EL (cell line): ENCODE measurements at places on chromosomes 3 and 15.
A peak's percentile ranks its signal among the peaks of the same experiment; 100 is the strongest.

- DNase-seq: no peak
Measured at GRCh38 chr3:176988795-176989194, 208.5 kb downstream of the TBL1XR1 start.

DNA sequence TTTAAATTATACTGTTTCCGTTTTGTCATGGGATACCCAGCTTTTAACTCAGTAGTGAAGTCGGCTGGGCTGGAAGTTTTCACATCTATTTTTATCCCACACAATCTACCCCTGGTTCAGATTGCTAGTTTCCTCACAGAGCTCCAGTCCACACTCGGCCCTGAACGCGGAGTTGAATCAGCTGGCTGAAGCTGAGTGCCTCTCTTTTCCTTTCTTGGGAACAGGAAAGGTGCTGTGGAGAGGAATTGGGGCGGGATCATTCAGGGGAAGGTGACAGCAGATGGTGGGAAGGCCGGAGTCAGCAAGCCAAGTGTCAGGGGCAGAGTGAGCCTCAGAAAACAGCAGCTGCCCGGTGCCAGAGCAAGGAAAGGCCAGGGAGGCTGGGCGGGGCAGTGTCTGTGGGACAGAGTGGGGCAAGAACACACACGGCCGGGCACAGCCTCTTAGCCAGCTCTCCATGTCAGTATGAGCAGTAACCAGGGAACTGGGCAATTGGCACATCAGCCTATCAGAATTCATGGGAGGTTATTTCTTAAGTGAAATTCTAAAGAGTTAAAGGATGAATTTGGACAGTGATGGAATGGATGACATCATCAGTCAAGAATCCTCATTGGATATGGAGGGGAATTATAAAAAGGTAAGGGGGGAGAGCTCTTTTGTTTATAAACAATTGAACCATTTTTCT lies 135.7 kb upstream of the IL12A start:
- peak; percentile 83 for DNase-seq

- DNase-seq: no peak
Measured at GRCh38 chr3:177483182-177483967, 286.1 kb upstream of the TBL1XR1 start.

DNA sequence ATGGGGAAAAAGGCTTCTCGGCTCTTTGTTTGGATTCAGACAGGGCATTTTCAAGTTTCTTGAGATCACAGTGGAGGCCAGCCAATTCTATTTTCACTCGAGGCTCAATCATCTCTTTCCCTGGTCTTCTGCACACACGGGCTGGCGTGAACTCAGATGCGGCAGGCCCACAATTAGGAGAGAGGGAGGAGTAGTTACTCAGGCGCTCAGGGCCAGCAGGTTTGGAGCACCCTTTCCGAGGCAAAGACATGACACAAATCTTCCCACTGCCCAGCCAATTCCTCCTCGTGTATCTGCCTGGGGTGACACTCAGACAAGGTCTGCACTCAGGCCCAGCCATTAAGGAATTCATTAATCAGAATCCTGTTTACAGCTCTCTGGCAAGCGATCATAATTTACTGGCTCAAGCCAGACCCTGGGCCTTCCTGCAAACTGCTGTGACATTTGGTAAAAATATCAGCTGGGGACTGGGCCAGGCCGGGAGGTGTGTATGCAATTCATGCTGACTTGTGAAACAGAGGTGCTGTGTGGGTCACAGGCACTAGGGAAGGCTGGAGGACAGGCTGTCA lies 68.1 kb upstream of the TLE3 start:
- DNase-seq: no peak

- no peak for DNase-seq
Measured at GRCh38 chr3:180332608-180333007, 269.4 kb upstream of the TTC14 start.

GRCh38 chr3:66297260-66297873 lies 76.6 kb downstream of the SLC25A26 start:
- DNase-seq: no peak

DNA sequence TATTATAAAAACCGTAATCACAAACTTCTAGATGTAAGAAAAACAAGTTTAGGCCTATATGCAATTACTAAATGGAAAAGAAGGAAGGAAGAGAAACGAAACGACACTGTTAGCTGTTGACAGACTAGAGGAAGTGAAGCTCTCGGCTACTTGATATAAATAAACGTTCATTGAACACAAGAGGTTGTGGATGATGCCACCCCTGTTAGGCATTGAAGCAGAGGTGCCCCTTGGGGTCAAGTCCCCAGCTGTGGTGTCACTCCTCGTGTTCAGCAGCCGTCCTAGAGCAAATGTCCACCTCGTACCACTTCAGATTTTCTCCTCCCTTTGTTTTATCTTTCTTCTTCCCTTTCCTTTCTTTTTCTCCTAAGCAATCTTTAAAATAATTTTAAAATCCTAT lies 146.5 kb upstream of the UBE2E1 start:
- DNase-seq: no peak

DNA sequence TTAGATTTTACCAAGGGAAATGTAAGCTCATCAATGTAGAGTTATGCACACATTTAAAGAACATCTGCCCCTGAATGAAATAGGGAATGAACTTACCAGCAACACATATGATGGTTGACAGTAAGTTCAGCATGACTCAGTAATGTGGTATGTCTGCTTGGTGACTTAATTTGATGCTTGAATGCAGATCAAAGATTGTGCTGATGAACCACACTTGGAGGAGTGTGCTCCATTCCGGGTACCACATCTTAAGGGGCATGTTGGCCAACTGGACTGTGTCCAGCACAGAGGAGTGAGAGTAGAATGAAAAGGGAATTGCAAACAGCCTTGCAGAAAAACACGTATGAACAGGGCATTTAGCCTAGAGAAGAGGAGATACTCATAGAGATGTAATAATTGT lies 171.0 kb upstream of the RARB start:
- peak; percentile 55 for DNase-seq
